ENCODE measurements at places on chromosomes 2 and 18. TPM values are rescaled to one million over a fixed set of nuclear protein-coding genes. Genes with fewer than 3 reads are reported as not detected.

- no peak for DNase-seq
These were observed 290.4 kb downstream of the RAD51AP2 start for GRCh38 chr2:17227856-17228255.

DNA sequence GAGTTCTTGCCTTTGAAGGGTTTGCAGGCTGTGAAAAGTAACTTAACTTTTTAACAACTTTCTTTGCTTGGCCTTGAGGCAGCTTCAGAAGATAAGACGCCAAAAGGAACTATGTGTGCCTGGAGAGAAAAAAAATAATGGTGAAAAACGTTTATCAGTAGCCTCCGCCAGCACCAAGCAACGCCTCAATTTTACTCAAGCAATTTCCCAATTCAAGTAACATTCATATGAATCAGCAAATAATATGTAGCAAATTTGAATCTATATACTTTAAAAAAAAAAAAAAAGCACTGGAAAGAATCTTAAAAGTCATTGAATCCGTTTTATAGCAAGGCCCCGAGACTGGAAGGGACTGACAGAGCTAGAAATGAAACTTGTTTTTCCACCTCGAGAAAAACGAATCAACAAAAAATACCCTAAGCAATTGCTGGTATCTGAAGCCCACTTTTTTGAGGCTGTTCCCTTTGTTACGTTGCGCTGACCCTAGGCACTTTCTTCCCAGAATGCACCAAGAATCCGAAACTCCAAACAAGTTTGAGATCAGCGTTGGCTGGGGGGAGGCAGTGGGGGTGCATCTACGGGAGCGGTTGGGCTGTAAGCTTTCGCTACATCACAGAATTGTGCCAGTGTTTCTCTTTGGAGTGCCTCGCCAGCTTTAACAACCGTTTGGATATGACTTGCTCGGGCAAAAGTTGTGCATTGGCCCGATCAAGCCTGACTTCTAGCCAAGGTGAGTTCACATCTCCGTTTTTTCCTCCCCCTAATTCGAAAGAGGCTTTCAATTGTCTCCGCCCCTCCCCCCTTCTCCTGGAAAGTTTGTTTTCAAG lies 2.7 kb upstream of the TGIF1 start:
- DNase-seq: no peak

The LBX2 gene
- 2.4 TPM for total RNA-seq

The CDH19 gene
- not detected for total RNA-seq

DNA sequence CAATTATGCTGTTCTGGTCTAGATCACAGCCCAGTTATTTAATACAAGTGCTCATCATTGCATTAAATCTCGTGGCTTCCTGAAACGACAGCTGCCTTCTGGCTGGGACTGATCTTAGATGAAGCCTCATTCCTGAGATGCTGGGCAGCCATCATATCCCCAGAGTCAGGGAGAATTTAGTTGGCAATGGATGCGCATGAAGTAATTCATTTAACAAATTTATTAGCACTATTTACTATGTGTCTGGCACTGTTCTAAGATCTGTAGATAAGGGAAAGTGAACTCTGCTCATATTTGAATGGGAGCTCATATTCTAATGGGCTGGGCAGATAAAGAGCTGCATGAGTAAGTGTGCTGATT lies 244.7 kb downstream of the KCNS3 start:
- no peak for DNase-seq

The ALLC gene
- total RNA-seq: not detected

The IL18R1 gene
- total RNA-seq: 3.7 TPM

GRCh38 chr2:38446906-38447561 lies 70.0 kb upstream of the ATL2 start:
- no peak for DNase-seq

DNA sequence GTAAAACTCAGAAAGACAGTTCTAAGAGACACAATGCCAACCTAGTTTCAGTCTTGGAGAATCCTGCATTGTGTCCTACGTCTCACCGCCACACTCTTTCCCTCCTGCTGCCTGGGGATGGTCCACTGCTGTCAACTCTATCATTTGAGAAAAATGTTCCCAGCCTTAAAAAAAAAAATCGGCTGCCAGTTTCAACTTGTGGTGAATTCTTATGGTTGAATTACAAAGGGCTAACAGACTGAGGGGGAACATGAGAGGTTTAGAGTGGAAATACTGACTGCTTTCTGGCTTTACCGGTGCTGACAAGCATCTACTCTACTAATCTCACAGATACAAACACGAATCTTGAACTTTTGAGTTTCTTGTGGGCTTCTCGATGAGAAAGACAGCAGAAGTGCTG lies 74.0 kb downstream of the NAB1 start:
- DNase-seq: no peak

Data from pulmonary artery endothelial cell (primary cell).